Stimulated activated CD8-positive, alpha-beta memory T cell treated with anti-CD3 and anti-CD28 coated beads, Interleukin-2, amount 100 ng/mL, for 1 hour (primary cell): ENCODE measurements at places on chromosomes 6 and 20.

- no peak for DNase-seq
Measured at GRCh38 chr6:56833873-56834272, 121.0 kb upstream of the BEND6 start.

GRCh38 chr6:39834278-39834677, 42.1 kb downstream of the DAAM2 start:
- no peak for DNase-seq

GRCh38 chr20:57849521-57850215, 139.9 kb upstream of the PMEPA1 start:
- DNase-seq = no peak

DNA sequence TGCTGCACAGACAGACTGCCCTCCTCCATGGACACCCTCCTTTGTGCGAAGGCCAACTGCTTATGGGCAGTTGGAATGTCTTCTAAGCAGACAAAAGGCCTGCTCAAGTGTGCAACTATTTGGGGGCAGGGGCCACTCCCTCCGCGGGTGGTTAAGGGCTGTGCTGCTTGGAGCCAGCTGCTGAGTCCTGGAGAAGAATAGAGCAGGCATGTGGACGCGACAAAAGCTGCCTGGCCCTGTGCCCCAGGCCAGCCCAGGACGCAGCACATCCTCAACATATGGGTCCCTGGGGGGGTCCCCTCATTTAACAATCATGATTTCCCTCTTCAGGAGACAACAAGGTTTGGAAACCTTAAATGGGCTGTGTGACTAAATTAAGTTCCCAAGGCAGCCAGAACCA, 45.5 kb upstream of the ENTPD6 start:
- DNase-seq = no peak

DNA sequence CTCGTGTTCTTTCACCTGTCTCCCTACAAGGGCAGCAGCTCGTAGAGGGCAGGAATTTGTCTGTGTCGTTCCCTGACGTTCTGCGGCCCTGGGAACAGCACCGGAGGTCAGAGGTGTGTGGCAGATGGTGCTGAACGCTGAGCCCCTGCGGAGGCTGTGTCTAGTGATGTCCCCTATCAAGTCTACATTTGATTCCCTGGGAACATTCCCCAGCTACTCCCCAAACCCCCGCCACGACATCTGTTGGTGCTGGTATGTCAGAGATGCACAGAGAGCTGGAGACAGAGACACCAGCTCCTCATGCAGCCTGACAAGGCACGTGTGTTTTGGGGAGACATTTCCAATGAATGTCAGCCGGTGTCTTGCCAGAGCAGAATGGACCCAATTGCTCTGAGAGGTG, 7.7 kb downstream of the PMEPA1 start:
- no peak for DNase-seq

DNA sequence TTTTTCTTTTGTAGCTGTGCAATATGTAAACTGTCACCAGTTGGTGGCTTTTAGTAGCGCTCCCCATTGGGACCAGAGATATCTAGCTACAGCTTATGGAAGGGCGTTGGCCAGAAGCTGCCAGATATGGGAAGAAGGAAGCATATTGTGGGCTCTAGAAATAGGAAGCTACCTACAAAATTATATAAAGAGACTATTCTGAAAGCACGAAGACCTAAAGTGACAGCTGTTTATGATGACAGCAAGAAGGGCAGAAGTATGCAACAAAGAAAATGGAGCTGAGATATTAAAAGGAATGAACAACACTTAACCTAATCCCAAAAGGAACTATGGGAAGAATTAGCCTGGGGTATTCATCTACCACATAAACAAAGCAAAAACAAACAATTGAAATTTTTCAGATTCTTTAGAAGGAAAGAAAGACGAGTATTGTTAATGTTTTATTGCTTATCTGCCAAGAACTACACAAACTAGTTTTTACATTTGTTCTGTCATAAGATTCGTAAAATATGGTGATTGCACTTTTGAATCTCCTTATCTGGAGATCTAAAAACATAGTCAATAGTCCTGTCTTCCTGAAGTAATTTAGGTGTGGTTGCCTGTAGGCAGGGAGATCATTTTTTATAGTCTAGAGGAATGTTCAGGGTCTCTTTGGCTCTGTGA, 81.6 kb downstream of the NCOA7 start:
- no peak for DNase-seq
